ENCODE measurements at places on chromosomes 3 and 15.

DNA sequence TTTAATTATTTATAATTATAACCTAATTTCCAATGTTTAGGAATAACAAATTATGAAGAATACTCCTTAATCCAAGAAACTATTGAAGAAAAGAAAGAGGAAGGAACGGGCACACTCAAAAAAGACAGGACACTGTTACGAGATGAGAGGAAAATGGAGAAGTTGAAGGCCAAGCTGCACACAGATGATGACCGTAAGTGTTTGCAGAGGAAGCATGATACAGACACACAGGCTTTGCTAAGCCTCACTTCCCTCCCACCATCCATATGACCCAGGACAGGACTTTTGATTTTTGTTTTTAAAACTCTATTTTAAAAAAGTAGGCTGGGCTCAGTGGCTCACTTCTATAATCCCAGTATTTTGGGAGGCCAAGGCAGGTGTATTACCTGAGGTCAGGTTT, 389.4 kb upstream of the TPM1 start:
- DNase-seq = no peak

- DNase-seq = no peak
Observed at GRCh38 chr15:39855400-39855799, 64.7 kb downstream of the GPR176 start.

DNA sequence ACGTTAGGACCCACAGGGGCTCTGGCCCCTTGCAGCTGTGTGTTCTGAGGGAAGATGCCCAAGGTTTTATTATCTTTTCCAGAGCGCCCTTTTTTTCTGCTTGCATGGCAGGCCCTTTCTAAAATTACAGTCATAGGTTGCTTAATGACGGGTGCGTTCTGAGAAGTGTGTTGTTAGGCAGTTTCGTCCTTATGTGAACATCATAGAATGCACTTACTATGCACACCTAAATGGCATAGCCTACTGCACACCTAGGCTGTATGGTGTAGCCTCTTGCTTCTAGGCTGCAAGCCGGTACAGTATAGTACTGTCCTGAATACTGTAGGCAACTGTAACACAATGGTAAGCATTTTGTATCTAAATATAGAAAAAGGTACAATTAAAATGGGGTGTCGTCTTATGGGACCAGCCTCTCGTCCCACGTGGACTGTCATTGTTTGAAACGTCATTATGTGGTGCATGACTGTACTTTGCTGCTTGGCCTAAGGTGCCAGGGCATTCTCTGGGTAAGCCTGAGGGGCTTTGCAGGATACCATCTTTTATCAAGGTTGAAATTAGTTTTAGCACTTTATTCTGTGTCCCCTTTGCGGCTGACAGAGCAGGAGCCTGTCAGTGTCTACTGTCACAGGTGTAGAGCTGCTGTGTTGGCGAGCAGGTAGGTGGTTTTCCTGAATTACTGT, 10.9 kb downstream of the KLF13 start:
- no peak for DNase-seq

DNA sequence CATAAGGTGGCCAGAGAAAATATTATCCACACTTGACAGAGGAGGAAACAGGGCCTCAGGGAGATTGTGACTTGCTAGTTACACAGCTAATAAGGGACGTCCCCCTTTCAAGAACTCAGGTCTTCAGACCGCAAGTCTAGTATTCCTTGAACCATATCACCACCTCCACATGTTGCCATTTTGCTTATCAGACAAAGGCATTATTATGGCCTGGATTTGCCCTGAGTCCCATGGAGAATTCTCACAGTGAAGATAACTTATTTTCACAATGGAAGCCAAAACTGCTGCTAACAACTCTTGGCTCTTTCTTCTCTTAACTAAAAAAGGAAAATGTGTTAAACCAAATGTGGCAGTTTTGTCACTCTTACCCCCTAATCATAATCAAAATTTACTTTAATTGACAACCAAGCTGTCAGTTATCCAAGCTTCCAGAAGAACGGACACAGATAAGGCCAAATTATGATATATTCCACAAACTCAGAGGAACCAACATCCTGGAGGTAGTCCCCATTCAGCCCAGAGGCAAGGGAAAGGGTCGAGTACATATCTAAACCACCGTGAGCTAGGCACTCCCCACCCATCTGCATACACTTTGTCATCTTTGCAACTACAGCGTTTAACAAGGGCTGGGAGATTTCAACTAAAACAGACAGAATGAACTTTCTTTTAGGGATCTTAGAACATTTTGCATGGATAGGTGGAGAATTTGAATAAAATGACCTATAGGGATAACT, 63.6 kb upstream of the THBS1 start:
- DNase-seq = no peak

DNA sequence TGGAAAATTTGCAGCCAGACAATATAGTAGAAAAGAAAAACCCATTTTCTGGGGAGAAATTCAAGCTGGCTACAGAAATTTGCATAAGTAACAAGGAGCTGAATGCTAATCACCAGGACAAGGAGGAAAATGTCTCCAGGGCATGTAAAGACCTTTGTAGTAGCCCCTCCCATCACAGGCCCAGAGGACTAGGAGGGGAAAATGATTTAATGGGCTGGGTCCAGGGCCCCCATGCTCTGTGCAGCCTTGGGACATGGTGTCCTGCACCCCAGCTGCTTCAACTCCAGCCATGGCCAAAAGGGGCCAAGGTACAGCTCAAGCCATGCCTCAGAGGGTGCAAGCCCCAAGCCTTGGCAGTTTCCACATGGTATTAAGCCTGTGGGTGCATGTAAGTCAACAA, 197.6 kb upstream of the POU1F1 start:
- no peak for DNase-seq
